ENCODE measurements at places on chromosomes 1 and 21. TPM values are rescaled to one million over a fixed set of nuclear protein-coding genes. Genes with fewer than 3 reads are reported as not detected.

The ZFP69B gene
- 0.92 TPM for polyA plus RNA-seq

The EPHA2 gene
- not detected for polyA plus RNA-seq

The CHRM3 gene
- not detected for polyA plus RNA-seq

The NTMT2 gene
- polyA plus RNA-seq: not detected

The OR2T2 gene
- polyA plus RNA-seq: not detected

The CCDC27 gene
- not detected for polyA plus RNA-seq

The HSF2BP gene
- not detected for polyA plus RNA-seq

The TMPRSS2 gene
- polyA plus RNA-seq: not detected

The F13B gene
- polyA plus RNA-seq: not detected

The TRIM63 gene
- not detected for polyA plus RNA-seq

The MYOM3 gene
- not detected for polyA plus RNA-seq

The MRPL9 gene
- polyA plus RNA-seq: 120 TPM

DNA sequence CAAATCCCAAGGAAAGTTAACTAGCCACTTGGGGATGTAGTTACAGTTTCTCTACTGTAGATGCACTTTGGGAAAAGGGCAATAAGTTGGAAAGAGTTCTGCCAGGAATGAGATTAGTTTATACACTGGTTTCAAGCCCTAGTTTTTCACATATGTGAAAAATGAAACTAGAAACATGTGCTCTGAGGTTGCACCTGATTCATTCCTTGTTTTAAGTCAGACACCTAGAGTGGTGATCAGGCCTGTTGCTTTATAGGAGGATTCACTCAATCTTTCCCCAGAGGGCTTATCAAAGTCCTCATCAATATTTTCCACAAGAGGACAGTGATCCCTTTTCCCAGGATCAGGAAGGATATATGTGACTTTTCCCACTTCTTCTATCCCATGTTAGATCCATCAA lies 515.9 kb upstream of the PKN2 start:
- no peak for DNase-seq

DNA sequence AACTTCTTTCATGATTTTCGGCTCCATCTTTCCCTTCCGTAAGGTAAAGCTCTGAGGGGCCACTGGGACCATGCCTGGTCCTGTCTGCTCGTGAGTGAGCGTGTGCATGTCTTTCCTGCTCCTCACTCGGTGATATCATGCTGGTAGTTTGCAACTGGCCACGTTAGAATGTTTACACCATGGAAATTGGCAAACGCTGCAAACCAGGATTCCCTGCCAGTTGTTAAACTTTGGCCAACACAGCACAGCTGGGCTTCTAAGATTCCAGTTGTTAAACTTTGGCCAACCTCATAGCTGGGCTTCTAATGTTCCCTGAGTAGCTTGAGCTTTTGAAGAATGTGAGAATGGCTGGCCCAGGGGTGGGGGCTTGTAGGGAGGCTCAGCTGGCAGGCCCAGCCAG lies 68.0 kb upstream of the ACTL8 start:
- DNase-seq: no peak

DNA sequence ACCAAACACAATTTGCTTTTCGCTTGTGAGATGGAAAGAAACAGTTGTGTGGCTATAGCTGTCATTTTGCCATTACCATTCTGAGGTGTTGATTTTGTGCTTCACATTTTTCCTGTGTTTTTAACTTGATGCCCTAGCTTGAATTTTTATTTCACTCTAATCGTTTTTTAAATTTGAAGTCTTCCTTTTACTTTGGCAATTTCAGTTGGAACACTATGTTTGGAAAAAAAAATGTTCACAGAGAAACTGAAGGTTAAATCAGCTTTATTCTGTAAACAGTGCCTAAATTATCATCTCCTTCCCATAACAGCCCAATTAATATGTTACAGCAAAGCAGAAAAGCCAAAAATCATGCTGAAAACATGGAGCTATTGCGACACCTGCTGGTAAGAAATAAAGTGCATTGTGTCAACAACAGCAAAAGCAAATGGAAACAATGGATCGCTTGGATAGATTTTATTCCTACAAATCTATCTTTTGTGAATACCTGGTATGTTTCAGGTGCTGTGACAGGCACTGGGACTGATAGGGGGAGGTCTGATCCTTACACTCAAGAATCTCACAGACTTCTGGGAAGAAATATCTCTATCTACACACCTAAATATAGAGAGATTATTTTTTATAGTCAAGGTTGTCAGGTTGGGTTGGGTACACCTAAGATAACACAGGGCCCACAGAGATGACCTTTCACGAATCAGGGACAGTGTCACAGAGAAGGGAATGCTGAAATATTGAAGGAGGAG lies 16.2 kb upstream of the ERICH3 start:
- DNase-seq: peak; percentile 49

- no peak for DNase-seq
Measured at GRCh38 chr1:233151861-233152260, 143.7 kb downstream of the PCNX2 start.

GRCh38 chr1:20321573-20321972 lies 30.9 kb downstream of the VWA5B1 start:
- DNase-seq: no peak

GRCh38 chr21:34670220-34670961 lies 1.6 kb downstream of the CLIC6 start:
- no peak for DNase-seq

GRCh38 chr1:216606047-216606637 lies 117.1 kb downstream of the ESRRG start:
- DNase-seq: no peak

GRCh38 chr1:109274533-109275476 lies 8.1 kb downstream of the PSRC1 start:
- no peak for DNase-seq

- no peak for DNase-seq
Measured at GRCh38 chr1:63612564-63612963, 19.4 kb downstream of the PGM1 start.

DNA sequence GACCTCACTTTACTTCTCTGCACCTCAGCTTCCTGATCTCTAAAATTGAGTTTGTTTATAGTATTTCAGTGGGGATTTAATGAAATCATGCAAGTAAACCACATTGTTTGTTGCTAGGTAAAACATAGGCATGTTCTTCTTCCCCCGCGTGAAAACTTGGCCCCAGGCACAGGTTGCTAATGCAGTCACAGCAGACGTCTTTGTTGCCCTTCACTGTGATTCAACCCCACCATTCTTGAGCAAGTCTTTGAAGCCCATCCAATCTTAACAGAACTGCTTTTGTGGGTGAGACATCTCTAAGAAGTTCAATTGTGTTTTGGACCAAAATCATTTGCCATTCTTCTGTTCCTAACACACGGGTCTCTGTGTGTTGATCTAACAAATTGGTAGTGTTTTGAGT lies 185.5 kb downstream of the ZNF281 start:
- no peak for DNase-seq

DNA sequence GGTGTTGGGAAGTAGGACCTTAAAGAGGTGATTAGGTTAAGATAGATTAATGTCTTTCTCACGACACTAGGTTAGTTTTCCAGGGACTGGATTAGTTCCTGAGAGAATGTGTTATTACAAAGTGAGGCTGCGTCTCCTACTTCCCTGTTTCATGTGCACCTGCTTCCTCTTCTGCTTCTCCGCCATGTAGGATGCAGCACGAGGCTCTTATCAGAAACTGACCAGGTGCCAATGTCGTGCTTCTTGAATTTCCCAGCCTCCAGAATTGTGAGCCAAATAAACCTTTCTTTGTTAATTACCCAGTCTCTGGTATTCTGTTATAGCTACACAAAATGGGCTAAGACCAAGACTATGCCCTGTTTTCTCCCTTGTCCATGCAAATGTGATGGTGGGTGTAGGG lies 152.2 kb upstream of the LMO4 start:
- no peak for DNase-seq

GRCh38 chr1:155909894-155910293 lies 1.3 kb downstream of the RIT1 start:
- no peak for DNase-seq
